ENCODE measurements at places on chromosomes 6 and 20.

DNA sequence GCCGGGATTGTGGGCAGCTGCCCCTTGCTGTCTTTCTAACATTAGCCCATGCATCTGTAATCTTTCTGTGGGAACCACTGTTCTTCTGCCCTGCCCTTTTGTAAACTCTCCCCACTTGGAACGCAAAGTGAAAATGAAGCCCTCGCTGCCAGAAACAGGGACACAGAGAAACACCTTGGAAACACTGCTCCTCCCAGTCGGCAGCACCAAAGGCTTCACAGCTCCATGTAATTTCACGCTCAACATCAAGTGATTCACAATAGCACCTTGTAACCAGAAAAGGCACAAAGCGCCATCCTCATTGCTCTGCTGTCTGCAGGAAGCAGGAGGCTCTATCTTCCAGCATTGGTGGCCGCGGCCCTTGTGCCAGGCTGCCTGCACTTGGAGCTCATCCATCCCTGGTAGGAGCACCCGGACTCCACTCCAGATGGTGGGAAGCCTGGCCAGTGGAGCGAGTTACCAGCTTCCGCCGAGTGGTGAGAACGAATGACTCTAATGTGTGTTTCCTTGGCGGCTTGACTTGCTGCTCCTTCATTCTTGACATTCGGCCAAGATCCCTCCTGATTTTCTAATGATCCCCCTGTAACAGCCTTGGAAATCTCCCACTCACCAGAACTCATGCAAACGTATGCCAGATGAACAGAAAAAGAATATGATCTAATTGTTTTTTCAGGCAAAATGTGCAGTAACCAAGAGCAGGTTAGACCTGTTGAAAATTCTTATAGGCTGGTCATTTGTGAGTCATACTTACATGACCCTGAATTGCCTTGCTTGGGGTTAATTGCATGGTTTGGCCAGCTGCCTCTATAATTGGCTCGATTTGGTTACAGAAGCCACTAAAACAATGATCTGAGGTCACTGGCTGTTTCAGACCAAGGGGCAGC, 169.1 kb upstream of the CDYL start:
- no peak for DNase-seq

DNA sequence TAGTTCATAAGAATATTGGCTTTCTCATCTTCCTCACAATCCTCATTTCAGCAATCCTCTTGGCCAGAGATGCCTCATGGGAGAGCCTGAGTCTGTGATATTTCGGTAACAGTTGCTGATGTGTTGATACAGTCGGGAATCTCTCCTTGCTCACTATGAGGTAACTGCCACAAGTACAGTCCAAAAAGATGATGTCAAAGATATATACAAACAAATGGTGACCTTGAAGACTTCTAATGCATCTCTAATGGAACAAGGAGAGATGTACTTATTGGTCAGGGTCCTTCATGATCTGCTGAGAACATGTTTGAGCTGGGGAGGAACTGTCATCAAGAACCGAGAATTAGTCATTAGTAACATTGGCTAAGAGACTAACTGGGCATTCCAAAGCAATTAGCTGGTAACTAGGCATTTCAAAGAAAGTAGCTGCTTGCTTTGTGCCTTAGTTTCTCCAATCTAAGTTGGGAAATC, 56.1 kb downstream of the FILIP1 start:
- DNase-seq: no peak

DNA sequence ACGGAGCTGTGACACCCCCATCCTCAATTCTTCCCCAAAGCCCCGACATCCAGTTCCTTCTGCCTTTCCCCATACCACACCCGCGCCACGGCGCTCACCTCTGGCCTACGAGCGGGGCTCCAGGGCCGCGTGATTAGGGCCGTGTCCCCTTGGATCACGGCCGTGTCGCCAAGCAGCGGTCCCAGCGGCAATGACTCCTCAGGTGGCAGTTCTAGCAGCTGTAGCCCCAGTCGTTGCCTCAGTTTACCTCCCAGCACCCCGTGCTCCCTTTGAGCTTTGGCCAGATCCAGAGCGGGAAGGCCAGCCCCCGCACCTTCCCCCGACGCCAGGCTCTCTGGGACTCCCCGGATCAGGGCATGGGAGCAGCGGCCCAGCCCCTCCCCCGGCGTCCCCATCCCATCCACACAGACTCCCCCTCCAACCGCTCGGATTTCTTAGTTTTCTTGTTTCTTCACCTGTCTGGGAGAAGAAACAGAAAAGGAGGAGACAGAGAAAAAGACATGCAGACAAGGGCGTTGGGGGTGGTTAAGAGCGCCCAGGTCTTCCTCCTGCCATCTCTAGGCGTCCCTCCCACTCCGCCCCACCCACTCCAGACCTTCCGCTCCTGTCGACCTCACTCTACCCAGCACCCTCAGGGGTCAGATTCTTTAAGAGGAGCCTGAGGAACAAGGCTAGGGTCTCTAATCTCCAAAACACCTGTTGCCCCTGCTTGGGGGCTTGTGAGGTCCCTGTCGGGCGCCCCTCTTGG, at the start of gene DDAH2:
TSS of gene DDAH2 (minus strand) at position 533 of the 748 bp plus-strand sequence. CDS start at position 395, 138 bp downstream.
- DNase-seq: no peak

GRCh38 chr6:142935553-142936517, 9.1 kb downstream of the HIVEP2 start:
- DNase-seq: no peak

GRCh38 chr6:100216760-100217159, 222.7 kb upstream of the MCHR2 start:
- no peak for DNase-seq

DNA sequence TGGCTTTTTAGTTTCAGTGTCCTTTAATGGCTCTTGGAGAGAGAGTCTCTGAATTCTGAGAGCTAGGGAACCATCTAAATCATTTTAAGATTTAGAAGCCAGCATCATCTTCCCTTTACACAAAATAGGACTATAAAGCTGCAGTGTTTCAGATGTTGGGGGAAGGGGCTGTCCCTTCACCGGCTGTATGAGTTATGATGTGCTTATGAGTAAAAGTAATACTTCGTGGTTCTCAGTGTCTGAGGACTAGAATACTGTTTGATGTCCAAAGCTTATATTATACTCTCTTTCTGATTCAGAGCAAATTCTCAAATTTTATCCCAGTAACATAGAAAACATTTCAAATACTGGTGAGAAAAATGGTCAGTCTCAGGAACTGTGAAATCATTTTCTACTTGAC, 63.5 kb upstream of the FAM8A1 start:
- DNase-seq: peak; percentile 12

- no peak for DNase-seq
These were observed 37.4 kb upstream of the EYA2 start for GRCh38 chr20:46857061-46857831.

- DNase-seq: no peak
These were observed 88.8 kb upstream of the HS3ST5 start for GRCh38 chr6:114431641-114432040.

- DNase-seq: no peak
These were observed 127.4 kb downstream of the MYLK4 start for GRCh38 chr6:2623295-2623694.

DNA sequence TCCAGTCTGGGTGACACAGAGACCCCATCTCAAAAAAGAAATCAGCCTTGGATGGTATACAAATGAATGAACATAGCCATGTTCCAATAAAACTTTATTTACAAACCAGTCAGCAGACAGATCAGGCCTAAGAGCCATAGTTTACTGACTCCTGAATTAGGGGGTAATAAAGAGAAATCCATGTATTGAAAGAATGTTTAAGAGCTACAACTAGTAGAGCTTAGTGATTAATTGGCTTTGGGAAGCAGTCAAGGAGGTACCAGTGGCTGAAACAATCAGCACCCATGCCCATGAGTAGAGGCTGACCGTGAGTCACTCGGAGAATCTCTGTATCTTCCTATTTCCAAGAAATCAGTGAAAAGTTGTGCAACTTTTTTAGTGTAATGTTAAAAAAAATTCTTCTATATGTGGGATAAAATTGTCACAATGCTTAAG, 223.6 kb upstream of the RREB1 start:
- no peak for DNase-seq

DNA sequence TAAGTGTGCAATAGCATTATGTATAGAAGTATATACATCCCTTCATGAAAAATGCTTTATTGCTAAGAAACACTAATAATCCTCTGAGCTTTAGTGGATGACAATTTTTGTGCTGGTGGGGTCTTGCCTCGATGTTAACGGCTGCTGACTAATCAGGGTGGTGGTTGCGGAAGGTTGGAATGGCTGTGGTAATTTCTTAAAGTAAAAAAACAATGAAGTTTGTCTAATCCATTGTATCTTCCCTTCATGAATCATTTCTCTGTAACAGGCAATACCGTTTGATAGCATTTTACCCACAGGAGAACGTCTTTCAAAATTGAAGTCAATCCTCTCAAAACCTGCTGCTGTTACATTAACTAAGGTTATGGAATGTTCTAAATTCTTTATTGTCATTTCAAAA, 816.5 kb upstream of the GJE1 start:
- DNase-seq: no peak

DNA sequence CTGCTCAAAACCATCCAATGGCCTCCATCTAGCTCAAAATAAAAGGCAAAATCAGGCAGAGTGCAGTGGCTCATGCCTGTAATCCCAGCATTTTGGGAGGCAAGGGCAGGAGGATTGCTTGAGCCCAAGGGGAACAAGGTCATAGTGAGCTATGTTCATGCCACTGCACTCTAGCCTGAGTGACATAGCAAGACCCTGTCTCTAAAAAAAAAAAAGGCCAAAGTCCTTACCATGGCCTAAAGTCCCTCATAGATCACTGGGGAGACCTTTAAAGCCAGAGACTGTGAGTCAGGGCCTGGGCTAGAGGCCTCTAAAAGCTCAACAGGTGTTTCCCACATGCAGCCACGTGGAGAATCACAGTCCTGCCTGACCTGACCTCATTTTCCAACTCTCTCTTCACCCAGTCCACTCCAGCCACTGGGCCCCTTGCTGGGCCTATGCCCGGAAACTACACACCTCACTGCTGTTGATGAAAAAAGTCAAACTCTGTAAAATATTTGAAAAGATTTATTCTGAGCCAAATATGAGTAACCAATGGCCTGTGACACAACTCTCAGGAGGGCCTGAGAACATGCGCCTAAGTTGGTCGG, 28.2 kb upstream of the TAB2 start:
- no peak for DNase-seq

DNA sequence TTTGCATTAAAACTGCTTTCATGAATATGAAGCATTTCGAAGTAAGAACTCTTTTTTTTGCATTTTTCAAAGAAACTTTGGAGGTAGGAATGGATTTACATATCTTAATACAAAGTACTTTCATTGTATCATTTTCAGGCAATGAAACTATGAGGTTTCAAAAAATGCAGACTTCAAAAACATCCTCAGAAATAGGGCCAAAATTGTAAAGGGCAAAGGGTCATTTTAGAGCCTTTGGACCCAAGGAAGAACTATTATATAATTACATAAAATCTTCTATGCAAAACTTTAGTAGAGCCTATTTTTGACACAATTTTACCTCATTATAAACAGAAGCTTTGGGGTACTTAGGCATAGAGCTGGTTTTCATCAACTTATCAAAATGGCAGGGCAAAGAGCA, 4.9 kb downstream of the PRKN start:
- no peak for DNase-seq

- no peak for DNase-seq
These were observed 147.4 kb upstream of the SIM1 start for GRCh38 chr6:100612094-100612493.

GRCh38 chr6:117515326-117515725, 32.9 kb downstream of the DCBLD1 start:
- DNase-seq: no peak

GRCh38 chr20:47665221-47665991, 119.9 kb downstream of the SULF2 start:
- DNase-seq: no peak

DNA sequence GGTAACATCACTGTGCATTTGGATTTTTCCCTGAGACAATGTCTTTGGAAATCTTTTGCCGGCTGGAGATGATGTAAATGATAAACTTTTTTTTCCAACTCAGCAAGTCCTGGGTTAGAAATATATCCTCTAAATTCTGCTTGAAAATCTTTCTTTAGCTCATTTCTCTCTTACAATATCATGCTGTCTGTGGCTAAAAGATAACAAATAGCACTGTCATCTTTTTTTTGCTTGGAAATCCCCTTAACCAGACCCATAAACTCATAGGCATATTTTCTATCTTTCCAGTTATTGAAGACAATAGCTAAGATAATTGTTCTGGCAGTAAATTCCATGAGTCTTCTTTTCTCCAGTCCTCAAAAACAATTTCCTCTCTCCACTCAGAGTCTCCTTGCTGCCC, 481.5 kb downstream of the NKAIN2 start:
- DNase-seq: no peak

DNA sequence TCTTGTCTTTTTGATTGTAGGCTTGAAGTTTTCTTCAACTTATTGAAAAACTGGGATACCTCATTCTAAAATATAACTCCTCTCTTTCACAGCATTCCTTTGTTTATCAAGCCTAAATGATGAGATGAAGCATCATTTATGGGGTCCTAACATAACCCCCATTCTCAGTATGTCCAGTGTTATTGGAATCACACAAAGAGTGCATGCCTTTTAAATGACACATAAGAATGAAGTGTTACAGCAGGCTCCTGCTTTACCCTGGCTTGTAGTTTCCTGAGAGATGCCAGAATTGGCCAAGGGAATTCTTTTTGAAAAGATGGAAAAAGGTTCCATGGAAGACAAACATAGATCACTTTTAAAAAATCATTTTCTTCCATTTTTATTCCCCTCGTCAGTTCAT, 502.4 kb downstream of the BCKDHB start:
- no peak for DNase-seq

DNA sequence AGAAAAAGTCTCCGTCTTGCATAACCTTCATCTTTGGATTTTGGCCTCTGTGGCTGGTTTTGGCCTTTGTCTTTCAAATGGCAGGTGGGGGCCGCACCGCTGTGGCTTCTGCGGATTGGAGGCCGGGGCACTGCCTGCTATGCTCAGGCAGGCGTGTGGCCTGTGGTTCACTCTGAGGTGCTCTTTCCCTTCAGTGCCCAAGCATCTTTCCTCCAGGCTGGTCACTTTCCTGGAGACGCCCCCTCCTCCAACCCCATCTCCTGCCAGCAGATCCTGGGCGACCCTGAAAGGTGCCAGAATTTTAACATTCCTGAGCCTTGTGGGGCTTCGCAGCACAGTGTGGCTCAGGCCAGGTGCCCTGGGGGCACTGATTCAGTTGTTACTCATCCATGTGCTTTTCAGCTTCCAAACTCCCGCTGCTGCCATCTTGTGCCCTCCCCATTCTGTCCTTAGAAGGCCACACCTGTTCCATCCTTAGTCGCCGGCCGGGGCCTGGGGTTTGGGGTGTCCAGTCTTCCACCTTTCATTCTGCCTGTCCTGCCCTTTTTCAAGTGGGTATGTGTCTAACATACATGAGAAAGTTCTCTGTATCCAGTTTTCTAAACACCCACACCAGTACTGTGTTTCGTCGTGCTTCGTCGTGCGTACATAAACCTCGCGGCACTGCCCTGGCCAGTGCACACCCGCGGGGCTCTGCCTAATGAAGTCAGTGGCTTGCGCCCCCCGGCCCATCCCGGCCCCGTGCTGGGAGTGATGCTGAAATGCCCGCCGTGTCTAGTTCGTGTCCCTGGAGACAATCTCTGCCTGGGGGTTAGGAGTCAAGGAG, 12.1 kb downstream of the SS18L1 start:
- no peak for DNase-seq

DNA sequence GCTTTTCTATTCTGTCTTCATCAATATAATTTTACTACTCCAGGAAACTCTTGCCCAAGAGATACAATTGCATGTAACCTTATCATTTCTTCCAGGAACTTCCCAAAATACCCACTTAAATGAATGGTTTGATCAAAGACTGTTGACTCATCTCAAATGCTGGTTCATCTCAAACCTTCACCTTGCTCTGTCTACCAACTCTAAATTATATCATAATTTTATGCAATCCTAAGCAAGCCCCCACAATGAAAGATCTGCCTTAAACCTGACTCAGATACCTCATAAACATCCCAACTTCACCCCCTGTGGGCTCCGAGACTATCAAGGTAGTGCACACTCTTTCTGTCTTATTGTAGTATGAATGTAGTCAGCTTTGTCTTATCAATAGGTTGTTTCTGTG, 65.5 kb upstream of the GCM1 start:
- DNase-seq: no peak
